ENCODE measurements at places on chromosomes 3 and 15. TPM values are rescaled to one million over a fixed set of nuclear protein-coding genes. Genes with fewer than 3 reads are reported as not detected.
A peak's percentile ranks its signal among the peaks of the same experiment; 100 is the strongest.

GRCh38 chr3:122343654-122344053 is 18.6 kb downstream of the CSTA start:
- DNase-seq, result no peak

DNA sequence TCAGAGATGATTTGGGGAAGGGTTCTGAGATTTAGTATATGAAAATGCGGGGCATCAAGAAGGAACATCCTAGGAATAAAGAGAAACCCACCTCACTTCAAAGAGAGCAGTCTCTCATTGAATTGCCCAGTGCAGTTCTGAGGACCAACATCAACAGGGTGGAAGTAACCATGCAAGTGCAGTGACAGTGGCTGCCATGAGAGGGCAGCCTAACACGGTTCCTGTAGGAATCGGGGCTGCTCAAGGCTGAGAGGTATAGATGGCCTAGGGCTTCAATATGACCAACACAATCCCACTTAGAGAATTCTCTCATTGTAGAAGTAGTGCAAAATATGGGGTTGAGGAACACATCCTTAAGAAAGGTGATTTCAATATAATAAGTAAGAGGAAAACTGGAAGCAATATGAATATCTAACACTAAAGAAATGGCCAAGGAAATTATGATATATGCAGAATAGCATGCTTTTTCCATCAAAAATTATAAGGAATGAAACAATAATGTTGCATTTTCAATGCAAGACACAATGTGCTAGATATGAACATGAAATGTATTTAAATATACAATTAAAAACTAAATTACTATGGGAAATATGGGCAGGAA is 51.1 kb upstream of the ARRDC4 start:
- peak; percentile 34 for DNase-seq

GRCh38 chr3:84066915-84067314 is 891.9 kb upstream of the CADM2 start:
- DNase-seq, result no peak

DNA sequence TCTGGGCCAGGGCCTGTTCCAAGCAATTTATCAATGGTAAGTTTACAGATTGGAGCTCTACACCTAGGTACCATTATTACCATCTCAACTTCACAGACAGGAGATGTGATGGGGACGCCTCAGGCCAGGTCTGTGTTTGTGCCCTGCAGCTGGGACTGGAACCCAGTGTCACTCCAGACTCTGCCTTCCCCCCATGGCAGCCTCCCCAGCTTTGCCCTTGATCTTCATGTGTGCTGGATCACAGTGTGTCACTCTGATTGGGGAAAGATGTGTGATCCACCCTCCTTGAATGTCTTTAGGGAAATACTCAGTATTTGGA is 59.6 kb downstream of the MGLL start:
- DNase-seq, result no peak

- DNase-seq, result no peak
Observed at GRCh38 chr15:66193066-66193465, 60.5 kb downstream of the MEGF11 start.

DNA sequence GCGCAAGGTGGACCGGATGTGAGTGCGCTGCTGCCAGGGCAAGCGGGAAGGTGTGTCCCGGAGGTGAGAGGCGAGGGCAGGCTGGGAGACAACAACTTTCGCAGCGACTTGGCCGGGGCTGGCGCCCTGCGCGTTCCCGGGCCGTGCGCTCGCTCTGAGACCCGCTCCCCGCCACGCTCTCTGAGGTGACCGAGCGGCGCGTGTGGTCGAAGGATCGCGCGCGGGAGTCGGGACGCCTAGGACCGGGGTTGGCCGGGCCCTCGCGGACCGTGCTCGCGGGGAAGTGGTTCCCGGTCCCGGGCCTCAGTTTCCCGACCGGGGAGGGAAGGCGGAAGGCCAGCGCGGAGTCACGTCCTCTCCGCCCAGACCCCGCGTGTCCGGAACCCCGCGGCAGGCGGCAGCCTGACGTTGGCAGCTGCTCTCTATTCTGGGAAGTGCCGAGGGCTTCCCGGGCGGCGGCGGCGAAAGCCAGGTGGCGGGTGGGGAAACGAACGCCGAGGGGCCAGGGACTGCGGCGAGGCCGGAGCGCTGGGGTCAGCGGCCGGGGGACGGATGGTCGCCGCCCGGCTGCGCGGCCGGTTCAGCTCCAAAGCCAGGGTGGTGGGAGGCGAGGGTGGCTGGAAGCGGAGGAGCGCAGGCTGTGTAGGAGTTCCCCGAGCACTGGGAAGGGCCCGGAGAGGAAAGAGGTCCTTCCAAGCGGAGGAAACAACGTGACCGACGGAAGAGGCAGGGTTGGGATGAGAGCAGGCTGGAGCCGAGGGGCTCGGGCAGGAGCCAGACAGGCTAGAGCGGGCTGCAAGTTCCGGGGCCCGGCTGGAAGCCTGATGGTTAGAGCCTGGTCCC is 1.0 kb upstream of the IGF2BP2 start:
- peak; percentile 49 for DNase-seq

- DNase-seq, result no peak
Observed at GRCh38 chr15:52193791-52194190, 2.6 kb upstream of the GNB5 start.

- no peak for DNase-seq
Observed at GRCh38 chr3:56019490-56020146, 448.6 kb downstream of the ERC2 start.

DNA sequence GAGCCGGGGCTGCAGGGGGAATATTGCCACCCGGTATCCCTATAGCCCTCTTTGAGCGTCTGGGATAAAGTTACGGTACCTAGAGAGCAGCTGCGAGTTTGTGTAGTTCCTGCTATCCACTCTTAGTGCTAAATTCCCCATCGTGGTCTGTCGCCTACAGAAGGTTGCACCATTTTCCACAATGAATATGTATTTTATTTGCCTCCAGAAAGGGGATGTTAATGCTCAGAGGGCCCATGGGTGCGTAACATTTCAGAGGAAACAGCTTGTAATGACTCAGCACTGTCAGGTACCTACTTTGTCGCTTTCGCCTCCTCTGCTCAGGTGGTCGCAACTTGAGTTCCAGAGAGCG is 1.1 kb downstream of the SLCO3A1 start:
- peak; percentile 41 for DNase-seq

- DNase-seq, result peak; percentile 58
Observed at GRCh38 chr15:25862472-25863110, 536 bp downstream of the ATP10A start.

- DNase-seq, result no peak
Observed at GRCh38 chr15:53869044-53869805, 109.0 kb upstream of the UNC13C start.

DNA sequence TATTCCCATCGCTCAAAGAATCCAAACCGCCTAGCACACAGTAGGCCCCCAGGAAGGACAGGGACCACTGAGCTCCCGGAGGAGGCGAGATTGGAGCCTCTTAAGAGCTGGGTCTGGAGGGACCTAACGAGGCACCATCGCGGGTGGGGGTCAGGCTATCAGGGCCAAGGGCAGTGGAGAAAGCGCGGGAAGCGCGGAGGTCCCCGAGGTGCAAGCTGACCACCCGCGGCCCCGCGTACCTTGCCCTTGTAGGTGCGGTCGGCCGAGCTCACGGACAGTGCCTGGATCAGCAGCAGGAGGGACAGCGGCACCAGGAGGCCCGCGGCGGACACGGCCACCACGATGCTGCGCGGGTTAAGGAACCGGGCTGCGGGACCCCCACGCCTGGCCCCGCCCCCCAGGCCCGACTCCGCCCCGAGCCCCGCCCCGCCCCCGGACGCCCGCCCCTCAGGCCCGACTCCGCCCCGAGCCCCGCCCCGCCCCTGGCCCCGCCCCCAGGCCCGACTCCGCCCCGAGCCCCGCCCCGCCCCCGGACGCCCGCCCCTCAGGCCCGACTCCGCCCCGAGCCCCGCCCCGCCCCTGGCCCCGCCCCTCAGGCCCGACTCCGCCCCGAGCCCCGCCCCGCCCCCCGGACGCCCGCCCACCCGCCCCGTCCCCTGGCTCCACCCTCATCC is 3.9 kb downstream of the ZDHHC19 start:
- DNase-seq, result peak; percentile 30

Gene CYP1A1
- 2.1 TPM for total RNA-seq

Gene TXNRD3
- total RNA-seq, result 0.13 TPM

Gene NMB
- 4.0 TPM for total RNA-seq

Gene SLITRK3
- total RNA-seq, result not detected

Gene SLCO2A1
- not detected for total RNA-seq

Gene TP63
- total RNA-seq, result 1.7 TPM

Gene LRRK1
- 1.1 TPM for total RNA-seq

Measured in activated CD4-positive, alpha-beta memory T cell treated with anti-CD3 and anti-CD28 coated beads, Interleukin-2, amount 10 ng/mL, durations not matched to agents 7 days and 5 days (primary cell).